ENCODE measurements at places on chromosomes 2 and 18.

- no peak for DNase-seq
Observed at GRCh38 chr18:7224198-7224597, 6.7 kb upstream of the LRRC30 start.

DNA sequence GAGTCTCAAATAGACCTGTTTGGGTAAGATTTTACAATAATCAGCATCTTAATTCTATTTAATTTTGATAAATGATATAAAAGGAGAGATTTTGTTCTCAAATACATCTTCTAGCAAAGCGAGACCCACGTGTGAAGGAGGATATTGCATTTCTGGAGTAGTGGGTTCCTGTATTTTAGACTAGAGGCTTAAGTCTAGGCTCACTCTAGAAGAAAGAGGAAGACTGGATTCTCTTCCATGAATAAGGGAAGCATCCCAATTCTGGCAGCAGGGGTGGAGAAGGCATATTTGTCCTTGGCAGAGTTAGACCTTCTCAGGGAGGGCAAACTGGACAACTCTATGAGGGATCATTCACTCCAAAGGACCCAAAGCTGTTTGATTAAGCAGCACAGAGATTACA, 11.3 kb upstream of the FAM228A start:
- DNase-seq, result no peak

GRCh38 chr2:33478968-33479731, 2.7 kb downstream of the RASGRP3 start:
- no peak for DNase-seq

GRCh38 chr2:172962082-172962481, 113.6 kb upstream of the MAP3K20 start:
- DNase-seq, result no peak

DNA sequence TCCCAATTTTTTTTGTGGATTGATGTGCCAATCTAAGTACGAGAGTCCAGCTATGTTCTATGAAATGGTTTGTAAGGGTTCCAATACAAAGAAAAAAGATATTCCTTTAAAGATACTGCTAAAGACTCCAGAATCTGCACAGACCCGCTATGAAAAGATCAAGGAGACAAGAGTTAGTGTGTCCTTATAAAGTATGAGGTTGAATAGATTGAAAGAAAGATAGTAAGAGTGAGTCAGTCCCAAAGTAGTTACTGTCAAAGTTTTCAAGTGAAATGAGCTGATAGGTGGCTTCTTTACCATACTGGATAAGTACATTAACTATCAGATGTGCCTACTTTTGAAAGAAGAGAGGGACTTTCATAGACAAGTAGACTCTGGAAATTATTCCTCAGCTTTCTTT, 17.9 kb upstream of the EHBP1 start:
- DNase-seq, result peak; percentile 60

GRCh38 chr2:146734042-146734820, 1110.6 kb upstream of the ACVR2A start:
- peak; percentile 45 for DNase-seq

DNA sequence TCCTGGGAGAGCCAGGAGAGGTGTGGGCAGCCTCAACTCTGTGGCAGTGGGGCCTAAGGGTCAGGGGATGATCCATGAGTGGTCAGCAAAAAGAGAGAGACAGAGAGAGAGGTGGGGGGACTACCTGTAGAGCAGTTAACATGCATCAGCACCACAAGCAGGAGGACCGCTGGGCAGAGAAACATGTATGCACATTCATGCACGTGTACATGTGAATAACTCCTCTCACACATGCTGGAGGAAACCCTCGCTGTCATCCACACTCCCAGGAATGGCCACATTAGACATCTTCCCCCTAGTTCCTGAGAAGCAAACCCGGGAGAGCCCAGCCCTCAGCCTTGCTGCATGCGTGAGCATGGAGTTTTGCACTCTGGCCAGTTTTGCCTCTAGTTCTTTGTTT, 166.1 kb downstream of the SMAD7 start:
- no peak for DNase-seq

- DNase-seq, result peak; percentile 40
Observed at GRCh38 chr2:223101340-223102039, 49.5 kb downstream of the KCNE4 start.

- DNase-seq, result no peak
Observed at GRCh38 chr2:236662231-236663185, 92.9 kb downstream of the ACKR3 start.

DNA sequence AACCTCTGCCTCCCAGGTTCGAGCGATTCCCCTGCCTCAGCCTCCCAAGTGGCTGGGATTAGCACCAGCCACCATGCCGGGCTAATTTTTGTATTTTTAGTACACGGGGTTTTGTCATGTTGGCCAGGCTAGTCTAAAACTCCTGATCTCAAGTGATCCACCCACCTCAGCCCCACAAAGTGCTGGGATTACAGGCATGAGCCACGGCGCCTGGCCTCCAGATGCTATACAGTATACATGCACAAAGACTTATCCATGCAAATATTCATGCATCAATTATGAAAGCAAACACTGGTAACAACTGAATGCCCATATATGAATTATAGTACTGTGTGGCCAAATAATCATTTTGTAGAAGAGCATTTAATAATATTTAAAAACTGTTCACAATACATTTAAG, 36.0 kb upstream of the SOS1 start:
- no peak for DNase-seq

GRCh38 chr2:232889876-232890401, 19.9 kb downstream of the SNORC start:
- DNase-seq, result no peak

GRCh38 chr2:45840481-45840880, 189.0 kb downstream of the PRKCE start:
- DNase-seq, result no peak

DNA sequence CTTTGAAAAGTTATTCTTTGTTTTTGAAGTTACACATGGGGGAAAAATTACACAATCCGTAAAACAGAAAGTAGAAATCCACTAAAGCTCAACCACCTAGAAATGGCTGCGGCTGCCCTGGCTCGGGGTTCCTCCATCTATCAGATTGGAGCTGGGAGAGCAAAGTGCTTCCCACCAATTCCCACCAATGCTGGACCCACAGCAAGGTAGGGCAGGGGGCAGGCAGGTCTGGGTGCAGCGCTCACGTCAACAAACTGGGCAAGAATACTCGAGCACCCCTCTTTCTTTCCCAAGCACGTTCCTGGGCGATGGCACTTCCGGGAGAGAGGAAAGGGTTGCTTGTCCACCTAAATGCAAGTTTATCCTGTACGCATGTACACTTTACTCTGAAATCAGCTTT, 217.6 kb downstream of the NDUFA10 start:
- DNase-seq, result no peak

DNA sequence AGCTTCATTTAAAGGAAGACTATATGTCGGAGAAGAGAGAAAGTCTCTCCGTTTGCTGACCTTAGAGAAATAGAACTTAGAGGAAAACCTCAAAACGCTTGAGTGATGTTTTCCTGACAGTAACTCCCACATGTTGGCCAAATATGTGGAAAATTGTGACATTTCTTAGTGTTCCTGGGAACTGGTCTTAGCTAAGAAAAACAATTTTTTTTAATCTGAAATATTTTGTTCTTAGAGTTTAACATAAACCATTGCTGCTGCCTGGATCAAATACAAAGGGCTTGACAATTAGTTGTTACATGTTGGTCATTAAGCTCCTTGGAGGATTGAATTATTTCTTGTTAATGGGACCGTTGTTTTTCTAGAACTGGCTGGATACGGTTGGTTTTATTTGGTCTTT, 16.3 kb downstream of the DYNC2LI1 start:
- DNase-seq, result no peak

GRCh38 chr2:128394007-128394730, 75.5 kb upstream of the HS6ST1 start:
- no peak for DNase-seq

DNA sequence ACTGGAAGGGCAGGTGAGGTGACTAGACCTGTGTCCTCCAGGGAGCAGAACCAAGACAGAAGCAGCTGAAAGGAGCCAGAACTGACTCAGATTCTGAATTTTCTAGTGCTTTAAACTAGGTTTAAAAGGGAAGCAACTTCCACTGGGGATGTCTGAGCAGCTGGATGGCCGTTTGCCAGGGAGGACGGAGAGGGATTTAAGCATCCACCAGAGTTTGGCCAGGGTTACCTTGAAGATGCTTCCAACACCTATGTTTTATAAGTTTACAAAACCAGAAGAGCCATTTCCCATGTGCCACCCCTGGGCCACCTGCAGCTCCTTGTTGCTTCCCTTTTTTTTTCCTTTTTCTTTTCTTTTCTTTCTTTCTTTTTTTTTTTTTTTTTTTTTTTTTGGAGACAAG, 48.6 kb upstream of the RBM44 start:
- no peak for DNase-seq

- DNase-seq, result no peak
Observed at GRCh38 chr18:64674694-64675093, 525.8 kb upstream of the LINC00305 start.

GRCh38 chr2:49940626-49941025, 786.3 kb upstream of the FSHR start:
- no peak for DNase-seq

DNA sequence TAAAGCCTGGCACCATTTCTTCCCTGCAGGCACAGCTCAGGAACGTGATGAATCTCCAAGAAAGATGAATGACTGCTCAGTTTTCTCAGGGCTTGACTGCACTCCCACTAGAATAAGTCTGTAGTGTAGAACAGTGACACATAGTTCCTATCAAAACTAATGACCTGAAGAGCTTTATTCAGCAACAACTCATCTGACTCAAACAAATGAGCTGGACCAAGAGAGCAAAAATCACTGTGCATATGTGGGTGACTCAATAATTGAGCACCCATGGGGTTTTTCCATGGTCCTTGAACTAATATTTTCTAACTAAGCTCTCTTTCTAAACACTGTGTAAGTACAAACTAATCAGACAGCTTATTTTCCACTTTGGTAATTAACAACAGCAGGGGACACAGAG, 61.1 kb upstream of the XDH start:
- peak; percentile 61 for DNase-seq

DNA sequence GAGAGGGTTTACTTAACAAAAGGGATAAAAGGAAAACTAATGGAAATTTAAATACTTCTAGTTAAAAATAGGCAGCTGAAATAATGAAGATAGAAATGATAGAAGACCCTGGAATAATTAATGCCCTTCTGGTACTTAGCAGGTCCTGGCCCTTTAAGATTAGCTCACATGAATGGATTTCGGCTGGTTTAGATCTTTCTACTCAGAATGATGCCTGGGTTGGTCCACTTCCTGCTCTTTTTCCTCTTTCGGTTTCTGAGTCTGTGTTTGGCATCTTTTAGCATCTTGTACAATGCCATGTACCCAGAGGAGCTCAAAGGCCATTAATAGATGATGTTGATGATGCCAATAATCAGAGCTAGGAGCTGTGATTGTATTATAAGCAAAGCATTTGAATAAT, 290.5 kb downstream of the CLIP4 start:
- DNase-seq, result no peak

DNA sequence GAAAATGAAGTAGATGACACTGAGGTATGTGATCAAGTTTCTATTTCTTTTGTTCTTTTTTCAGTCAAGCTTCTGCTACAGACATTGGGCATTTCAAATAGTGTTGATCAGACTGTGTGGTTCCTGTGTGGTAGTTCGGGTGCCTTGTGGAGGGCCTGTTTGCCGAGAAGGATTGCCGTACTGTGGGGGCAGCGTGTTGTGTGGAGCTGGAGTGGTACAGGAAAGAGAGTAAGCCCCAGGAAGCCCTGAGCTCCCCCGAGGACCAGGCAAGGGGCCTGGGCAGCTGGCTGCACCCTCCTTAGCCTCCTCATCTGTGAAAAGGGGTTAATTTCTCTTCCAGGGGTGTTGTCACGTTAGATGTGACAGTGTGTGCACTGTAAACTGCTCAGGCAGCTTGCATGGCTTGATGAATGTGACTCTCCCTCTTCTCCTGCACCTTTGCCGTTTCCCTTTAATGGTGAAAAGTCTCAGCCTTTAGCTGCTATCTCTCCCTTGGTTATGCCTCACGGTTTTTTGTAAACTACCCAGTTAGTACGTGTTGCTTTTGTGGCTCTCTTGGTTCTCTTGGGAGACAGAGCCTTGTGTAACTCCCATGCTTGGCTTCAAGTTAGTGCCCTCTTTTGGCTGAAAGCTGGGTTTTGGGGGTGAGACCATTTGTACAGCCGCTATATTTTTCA, 19.5 kb downstream of the C2orf74 start:
- no peak for DNase-seq

DNA sequence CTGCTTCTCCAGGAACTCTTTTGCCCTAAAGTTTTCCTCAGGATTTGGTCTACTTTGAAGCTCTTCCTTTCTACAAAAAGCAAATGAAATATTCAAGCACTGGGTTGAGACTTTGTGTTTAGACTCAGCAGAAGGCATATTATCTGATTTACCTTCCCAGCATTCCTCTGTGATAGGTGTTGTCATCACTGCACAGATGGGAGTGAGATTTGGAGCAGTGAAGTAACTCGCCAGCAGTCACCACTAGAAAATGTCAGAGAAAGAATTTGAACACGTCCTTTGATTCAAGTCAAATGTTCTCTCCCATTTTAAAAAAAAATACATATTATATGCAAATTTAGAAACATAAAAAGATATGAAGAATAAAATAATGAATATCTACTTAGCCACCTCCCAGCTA, 112.2 kb downstream of the DNAH6 start:
- DNase-seq, result no peak

DNA sequence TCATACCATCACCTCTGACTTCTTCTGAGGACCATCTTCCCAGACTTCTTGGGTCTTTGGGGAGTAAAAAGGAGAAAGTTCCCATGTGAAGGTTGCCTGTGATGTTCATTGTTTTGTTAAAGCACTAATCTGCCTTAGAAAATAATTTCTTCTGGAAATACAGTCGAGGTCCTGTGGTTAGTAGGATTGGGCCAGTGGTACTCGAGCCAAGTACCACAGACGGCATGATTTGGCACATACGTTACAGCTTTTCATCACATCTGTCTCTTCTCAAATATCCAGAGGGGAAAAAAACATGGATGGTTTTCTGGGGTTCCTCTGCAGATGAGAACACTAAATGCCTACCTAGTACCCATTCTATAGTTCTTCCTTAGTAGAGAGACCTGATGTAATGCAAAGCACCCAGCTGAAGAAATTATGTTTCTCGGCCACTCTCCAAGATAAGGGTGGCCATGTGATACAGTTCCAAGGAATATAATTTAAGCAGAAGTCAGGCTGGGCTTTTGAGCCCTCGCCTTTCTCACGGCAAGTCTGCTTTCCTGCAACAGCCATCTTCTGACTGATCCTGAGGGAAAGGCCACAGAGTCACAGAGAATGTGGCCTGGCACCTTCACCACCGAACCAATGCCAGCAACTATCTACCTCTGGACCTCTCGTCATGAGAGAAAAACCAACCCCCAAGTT, 161.0 kb downstream of the RNF152 start:
- peak; percentile 58 for DNase-seq

DNA sequence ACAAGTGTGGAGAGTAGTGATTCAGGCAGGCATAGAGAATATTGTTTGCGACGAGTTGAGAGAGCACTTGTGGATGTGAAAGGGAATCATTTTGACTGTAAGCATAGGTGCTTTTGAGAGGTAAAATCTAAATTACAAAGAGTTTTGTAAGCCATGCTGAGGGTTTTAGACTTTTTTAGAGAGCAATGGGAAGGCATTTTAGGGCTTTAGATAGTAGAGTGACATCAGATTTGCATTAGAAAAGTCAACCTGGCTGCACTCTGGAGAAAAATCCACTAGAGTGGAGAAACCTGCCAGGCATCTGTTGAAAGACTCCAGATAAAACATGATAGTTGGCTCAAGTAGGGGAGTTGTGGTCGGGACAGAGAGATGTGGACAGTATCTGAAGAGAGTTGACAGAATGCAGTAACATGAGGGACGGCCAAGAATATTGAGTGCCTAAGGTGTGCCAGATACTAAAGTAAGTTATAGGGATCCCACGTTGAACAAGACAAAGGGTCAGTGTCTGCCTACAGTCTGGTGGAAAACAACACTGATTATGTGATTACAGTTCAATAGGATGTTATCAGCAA, 91.7 kb upstream of the MYO3B start:
- no peak for DNase-seq

- no peak for DNase-seq
Observed at GRCh38 chr2:35099342-35099741, 1256.2 kb upstream of the CRIM1 start.
